Activated T-cell treated with anti-CD3 and anti-CD28 coated beads, Interleukin-2, amount 50 U/mL, for 72 hours (primary cell): ENCODE measurements at places on chromosomes 7 and 10.
A peak's percentile ranks its signal among the peaks of the same experiment; 100 is the strongest.

DNA sequence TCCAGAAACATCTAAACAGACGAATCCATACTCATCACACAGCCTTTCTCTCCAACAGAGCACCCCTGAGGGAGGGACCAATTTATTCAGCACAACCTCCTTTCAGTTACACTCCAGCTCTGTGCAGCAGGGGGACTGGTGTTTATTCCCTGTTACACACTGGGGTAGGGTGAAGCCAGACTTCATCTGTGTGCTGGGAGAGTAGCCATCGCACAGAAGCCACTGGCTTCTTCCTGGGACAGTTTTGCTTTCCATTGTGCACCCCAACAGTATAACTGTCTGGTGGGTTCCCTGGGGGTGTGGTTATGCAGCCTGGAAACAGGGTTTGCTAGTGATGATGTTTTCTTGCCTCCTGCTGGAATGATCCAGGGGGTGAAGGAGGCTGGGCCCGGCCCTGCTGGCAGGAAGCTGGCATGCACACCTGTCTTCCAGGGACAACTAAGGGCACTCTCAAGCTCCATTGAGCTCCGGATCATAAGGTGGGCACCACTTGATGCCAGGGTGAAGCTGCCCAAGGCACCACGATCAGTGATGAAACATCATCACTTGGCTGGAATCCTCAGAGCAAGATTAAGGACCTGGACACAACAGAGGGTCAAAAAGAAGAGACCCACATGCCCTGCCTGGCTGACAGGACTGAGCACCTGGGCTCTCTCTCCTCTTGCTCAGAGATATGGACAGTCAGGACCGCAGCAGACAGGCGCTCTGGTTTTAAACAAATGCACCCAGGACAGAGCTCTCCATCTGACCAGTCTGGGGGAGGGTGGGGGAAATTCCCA is 293.2 kb downstream of the GRID1 start:
- no peak for DNase-seq

GRCh38 chr7:111199643-111200042 is 108.7 kb downstream of the LRRN3 start:
- DNase-seq, result no peak

- no peak for DNase-seq
These were observed 166.3 kb upstream of the ADCY1 start for GRCh38 chr7:45407730-45408408.

GRCh38 chr7:101362334-101363195 is at the start of gene COL26A1:
Gene COL26A1, plus strand, starts transcription at chr7:101362875. Its CDS starts 158 bp downstream, at chr7:101363033.
- peak; percentile 27 for DNase-seq

GRCh38 chr7:28955718-28956607 is 2.2 kb downstream of the TRIL start:
- DNase-seq, result peak; percentile 48

GRCh38 chr10:109966961-109967738 is 40.6 kb upstream of the ADD3 start:
- no peak for DNase-seq

- DNase-seq, result no peak
These were observed 649.7 kb upstream of the ANKRD30A start for GRCh38 chr10:36475746-36476145.

DNA sequence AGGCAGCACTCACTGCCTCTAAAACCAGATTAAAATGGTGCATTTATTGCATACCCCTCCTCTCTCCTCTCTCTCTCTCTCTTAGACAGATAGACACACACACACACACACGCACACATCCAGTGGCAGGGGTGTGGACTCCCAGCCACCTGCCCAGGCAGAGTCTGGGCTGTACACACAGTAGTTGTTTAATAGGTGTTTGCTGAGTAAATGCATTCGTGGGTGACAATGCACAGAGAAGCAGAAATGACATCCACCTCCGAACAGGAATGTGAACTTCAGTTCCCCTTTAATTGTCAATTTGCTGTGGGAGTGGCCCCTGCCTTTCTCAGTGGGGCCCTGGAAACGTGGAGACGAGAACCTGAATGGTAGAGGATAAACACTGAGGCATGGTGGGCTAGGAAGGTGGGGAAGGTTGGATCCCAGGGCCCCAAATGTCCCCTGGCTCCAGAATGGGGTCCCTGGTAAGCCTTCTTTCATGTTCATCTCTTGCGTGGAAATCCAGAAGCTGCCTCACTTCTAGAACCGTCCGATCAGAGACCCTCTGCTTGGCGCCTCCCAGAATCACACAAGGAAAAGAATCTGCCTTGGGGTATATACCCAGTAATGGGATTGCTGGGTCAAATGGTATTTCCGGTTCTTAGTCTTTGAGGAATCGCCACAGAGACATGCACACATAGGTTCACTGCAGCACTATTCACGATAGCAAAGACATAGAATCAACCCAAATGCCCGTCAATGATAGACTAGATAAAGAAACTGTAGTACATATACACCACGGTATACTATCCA is 58.5 kb upstream of the ECHDC3 start:
- DNase-seq, result no peak

DNA sequence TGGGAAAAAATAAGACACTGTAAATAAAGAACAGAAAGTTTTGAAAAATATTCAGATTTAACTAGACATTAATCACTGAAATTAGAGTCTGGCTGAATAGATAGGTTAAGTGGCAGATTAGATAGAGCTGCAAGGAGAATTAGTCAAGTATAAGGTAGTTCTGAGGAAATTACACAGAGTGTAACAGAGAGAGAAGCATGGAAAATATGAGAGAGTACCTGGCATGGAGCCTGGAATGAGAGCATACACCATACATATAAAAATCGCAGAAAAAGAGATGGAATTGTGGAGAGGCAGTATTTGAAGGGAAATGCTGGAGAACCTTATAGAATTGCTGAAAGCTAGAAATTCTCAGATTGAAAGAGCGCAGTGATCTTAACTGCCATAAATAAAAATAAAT is 46.9 kb downstream of the ZNRF2 start:
- no peak for DNase-seq

DNA sequence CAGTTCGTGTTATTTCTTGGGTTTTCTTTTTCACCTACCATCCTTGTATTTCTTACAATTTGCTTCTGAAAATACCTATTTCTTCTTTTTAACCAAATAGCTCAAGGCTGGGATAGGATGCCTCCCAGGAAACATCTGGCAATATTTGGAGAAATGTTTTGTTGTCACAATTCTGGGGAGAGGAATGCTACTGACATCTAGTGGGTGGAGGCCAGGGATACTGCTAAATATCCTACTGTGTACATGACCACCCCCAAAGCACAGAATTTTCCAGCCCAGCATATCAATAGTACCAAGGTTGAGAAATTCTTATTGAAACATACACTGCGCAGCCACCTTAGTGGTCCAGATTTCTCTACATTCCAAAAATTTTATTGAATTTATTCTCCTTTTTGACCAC is 55.5 kb downstream of the CNTNAP2 start:
- DNase-seq, result no peak

GRCh38 chr10:14412624-14413023 is 81.9 kb upstream of the FRMD4A start:
- no peak for DNase-seq

DNA sequence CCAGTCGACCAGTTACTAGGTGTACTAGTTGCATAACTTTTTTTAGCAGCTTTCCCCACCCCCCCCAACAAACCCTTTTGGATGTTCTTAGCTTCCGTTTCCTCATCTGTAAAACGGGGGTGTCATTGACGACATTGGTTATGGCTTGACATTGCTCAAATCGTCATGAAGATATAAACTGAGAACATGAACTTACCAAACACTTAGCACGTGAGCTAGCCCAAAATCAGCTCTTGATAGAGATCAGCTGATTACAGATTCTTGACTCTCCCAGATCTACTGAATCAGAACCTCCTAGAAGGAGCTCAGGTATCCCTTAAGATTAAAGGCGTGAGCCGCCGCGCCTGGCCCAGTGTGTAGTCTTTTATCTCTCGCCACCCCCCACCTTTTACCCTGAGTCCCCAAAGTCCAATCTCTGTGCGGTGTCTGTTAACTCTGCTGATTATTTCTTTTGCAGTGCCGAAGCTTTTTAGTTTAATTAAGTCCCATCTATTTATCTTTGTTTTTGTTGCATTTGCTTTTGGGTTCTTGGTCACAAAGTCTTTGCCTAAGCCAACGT is 1.0 kb upstream of the GNA12 start:
- DNase-seq, result no peak

DNA sequence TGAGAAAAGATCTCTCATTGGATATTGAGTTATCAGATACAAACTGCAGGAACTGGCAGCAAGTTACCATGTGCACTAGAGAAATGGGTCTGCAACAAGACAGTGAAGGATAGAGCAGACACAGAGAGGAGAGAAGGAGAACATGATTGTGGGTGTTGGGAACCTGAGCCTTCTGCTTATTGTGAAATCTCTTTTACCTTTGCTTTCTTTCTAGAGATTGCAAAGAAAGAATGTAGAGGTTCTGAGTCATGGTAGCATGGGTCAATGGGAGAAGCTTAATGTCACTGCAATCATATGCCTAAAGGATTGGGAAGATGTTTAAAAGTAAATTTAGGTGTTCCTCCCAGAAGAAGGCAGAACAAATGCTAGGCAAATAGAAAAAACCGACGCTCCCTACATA is 821.4 kb downstream of the CCSER2 start:
- DNase-seq, result no peak

DNA sequence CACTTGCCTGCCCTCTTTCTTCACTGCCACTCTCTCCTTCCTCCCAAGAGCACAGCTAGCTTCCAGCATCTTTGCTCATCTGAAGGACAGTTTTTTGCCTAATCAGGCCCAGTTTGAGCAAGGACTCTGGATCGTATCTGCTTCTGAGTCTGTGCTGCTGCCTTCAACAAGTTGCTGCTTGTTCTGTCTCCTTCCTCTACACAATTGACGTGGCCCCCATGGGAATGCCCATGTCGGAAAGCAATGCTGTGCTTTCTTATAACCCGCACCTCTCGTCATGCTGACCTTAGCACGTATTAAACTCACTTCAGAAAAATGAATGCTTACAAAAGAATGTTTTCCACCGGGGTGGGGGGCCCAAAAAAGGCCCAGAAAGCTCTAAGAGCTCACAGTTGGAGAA is 324.7 kb upstream of the C7orf33 start:
- DNase-seq, result no peak

DNA sequence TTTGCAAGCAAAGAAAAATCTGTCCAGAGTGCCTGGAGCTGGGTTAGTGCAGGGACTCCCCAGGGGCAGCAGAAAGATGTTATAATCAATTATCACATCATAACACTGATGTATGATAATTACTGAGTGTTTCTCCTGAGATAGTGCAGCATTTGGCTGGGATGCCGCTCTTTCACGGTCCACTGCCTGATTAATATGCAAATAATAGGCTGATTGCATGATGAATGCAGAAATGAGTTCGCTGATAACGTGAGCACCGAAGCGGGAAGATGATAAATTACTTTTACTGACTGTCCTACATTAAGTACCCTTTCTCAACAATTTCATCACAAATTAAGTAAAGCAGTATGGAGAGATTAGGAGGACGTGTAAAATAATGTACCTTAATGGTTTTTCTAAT is 71.4 kb upstream of the SH2B2 start:
- DNase-seq, result no peak

- no peak for DNase-seq
These were observed 62.0 kb downstream of the LRMDA start for GRCh38 chr10:75493464-75493863.

DNA sequence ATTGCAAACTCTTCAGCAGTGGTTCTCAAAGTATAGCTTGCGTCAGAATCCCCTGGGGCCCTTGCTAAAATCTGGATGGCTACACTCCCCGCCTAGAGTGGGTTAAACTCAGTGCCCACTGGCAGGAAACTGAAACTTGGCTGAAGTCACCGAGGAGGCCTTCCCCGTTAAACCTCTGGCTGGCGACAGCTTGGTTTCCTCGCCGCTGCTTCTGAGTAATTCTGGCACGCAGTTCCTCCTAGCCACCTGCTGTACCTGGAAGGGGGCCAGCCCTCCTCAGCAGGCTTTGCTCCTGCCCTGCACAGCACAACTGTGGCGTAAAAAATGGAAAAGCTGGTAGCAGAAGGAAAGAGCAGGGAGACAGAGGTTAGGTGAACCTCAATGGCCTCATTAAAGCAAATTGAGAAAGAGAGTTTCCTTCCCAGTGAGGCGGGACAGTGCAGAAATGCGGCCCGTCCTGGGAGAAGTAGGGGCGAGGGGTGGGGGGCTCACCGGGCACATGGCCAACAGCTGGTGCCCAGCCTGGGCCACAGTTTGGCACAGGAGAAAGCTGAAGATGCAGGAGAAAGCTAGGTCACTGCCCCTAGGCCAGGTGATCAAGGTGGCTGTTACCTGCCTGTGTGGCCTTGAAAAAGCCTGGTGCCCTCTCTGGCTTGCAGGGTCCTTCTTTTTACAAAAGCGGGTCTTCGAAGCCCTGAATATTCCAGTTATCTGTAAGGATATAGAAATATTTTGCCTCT is 46.6 kb downstream of the ALOX5 start:
- DNase-seq, result peak; percentile 75

- DNase-seq, result no peak
These were observed 22.8 kb upstream of the DLX6 start for GRCh38 chr7:96982586-96982985.

- no peak for DNase-seq
These were observed 30.2 kb downstream of the USP6NL start for GRCh38 chr10:11581213-11581612.

- no peak for DNase-seq
These were observed 3.4 kb downstream of the CRPPA start for GRCh38 chr7:16417906-16418305.

- DNase-seq, result no peak
These were observed 23.5 kb upstream of the MEOX2 start for GRCh38 chr7:15709978-15710377.

GRCh38 chr10:17428351-17429097 is 25.9 kb downstream of the ST8SIA6 start:
- DNase-seq, result peak; percentile 66

DNA sequence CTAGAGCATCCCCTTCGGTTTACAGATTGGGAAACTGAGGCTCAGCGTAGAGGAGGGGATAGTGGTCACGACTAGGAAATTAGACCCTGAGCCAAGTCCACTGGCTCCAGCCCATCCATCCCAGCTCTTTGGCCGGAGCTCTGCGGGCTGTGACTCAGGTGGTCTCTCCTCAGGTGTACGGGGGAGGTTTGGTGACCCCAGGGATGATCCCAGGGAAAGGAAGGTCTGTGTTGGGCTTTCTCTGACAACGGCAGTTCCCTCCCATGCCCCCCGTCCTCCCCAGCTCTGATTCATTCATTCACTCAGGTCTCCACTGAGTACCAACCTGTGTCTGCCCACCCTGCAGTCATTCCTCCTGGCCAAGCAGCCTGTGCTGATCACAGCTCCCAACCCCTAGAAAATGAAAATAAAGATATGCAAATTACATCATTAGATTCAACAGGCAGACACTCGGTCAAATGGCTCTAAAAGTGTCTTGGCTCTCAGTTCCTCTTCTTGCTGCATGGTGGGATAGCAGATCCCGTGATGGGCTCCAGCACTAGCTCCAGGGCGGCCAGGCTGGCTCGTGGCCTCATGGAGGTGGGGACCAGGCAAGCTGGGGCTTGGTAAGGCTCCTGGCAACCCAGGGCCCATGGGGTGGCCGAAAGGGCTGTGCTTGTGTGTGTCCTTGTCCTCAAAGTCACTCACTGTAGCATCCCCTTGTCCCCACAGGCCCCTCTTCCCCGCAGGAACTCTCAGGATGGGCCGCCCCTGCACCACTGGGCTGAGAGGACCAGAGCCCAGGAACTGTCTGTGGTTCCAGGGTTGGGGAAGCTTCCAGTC is 37.8 kb downstream of the CLRN3 start:
- no peak for DNase-seq

- DNase-seq, result no peak
These were observed 5.8 kb downstream of the ITPRIP start for GRCh38 chr10:104332243-104333031.

- no peak for DNase-seq
These were observed 190.9 kb downstream of the KCNMA1 start for GRCh38 chr10:77446700-77447099.
